Stimulated activated CD8-positive, alpha-beta memory T cell treated with anti-CD3 and anti-CD28 coated beads, Interleukin-15, amount 100 ng/mL, for 24 hours (primary cell): ENCODE measurements at places on chromosomes 7 and 10.

DNA sequence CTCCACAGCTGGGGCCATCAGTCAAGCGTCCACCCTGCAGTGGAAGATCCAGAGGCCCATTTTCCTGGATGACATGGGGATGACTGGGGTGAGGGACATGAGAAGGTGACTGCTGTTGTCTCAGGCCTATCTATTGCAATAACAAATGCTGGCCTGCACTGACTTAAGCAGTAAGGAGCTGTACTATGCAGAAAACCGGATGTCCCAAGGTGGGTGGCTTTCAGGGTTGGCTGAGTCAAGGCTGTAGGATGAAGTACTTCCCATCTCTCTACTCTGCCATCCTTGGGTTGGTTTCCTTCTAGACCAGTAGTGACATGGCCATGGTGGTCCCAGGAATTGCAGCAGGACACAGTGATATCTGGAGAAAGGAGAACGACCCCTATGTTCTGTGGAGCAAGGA lies 48.1 kb downstream of the NEURL1 start:
- no peak for DNase-seq

DNA sequence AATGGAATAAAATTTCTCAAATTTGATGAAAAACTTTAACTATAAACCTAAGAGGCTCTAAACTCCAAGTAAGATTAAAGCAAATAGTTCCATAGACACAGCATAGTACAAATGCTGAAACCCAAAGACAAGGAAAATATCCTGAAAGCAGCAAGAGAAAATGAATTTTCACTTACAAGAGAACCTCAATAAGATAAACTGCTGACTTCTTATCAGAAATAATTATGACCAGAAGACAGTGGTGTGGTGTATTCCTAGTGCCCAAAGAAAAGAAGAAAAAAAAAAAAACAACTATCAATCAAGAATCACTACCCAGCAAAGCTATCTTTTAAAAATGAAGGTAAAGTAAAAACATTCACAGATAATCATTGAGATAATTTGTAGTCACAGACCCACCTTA lies 106.3 kb downstream of the DYNC1I1 start:
- no peak for DNase-seq

- DNase-seq: no peak
These were observed 152.3 kb downstream of the EGFR start for GRCh38 chr7:55171157-55171556.

- DNase-seq: no peak
These were observed 32.3 kb downstream of the ADD3 start for GRCh38 chr10:110040108-110040507.

DNA sequence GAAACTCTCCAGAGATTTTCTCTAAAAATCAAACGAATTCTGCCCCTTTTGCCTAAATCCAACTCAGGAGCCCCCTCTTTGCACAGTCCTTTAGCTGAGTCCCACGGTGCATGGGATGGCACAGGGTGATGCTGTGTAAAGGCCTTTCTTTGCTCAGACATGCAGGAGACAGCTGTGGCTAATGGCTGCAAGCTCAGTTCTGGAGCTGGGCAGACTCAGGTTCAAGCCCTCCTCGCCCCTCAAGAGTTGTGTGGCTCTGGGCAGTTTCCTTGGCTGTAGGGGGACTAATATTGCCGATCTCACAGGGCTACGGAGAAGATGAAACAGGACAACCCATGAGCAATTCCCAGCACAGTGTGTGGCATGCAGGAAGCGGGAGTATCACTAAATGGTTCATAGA lies 42.6 kb downstream of the CLEC2L start:
- no peak for DNase-seq

GRCh38 chr7:98294798-98295382 lies 13.4 kb downstream of the BRI3 start:
- DNase-seq: no peak

GRCh38 chr10:4638099-4638498 lies 187.9 kb upstream of the AKR1E2 start:
- no peak for DNase-seq

- no peak for DNase-seq
These were observed 9.5 kb downstream of the GLI3 start for GRCh38 chr7:42227541-42227935.

DNA sequence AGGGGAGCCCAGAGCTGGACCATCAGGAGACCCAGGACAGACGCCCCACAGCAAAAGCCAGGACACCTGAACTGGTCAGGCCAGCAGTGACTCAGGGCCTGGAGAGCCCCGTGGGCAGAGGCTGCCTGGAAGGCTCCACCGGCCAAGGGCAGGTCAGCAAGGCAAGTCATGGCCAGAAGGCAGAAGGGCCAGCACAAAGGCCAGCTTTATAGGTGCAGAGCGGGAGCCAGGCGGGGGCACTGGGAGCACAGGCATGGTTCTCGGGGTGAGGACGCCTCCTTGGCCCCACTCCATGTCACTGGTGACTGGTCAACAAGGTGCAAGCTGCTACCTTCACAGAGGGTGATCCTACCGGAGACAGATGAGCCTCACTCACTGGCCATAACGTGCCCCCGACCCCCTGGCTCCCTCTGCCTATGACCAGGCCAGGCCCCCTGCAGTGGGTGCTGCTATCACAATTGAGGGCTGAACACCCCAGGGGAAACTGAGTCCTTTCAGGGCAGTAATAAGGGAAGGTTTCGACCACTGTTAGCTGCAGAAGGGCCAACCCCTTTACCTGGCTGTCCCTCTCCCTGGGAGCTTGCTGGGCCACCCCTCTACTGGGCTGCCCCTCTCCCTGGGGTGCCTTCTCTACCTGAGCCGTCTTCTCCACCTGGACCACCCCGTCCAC lies 317.4 kb downstream of the PTPRN2 start:
- no peak for DNase-seq

DNA sequence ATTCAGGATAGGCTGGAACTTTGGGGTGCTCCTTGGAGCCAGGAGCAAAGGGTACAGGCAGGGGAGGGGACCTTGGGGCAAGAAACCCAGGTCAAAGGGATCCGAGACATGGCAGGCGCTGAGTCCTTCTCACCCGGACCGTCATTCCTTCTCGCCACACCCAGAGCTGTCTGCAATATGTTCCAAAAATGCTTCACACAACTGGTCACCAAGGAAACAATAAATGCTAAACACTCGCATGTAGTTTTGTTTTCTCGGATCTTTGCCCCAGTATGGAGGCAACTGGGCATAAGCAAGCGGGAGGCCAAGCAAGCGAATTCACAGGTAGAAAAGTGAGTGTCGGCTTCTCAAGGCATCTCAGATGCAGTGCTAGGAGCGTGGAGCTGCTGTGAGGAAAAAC lies 80.8 kb downstream of the PIP4K2A start:
- DNase-seq: no peak

DNA sequence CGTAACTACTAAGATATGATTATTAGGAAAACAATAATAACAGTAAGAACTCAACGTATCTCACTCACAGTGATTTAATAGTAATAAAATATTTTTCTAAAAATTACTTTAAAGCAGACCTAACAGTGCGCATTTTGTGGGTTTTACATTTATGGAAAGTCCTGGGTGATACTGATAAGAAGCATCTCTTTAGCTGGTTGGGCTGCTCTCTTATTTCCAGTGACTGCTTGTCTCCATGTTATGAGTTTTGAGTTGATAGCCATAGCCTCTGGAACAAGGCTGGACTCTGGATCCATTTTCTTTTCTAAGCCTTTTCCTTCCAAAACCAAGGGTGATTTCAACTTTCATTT lies 29.5 kb upstream of the INHBA start:
- DNase-seq: no peak
